ENCODE measurements at places on chromosomes 5 and 9.

GRCh38 chr9:76090909-76091308 is 200.4 kb downstream of the PCSK5 start:
- no peak for DNase-seq

GRCh38 chr5:139669662-139670368 is 21.7 kb downstream of the CXXC5 start:
- peak; percentile 66 for DNase-seq

DNA sequence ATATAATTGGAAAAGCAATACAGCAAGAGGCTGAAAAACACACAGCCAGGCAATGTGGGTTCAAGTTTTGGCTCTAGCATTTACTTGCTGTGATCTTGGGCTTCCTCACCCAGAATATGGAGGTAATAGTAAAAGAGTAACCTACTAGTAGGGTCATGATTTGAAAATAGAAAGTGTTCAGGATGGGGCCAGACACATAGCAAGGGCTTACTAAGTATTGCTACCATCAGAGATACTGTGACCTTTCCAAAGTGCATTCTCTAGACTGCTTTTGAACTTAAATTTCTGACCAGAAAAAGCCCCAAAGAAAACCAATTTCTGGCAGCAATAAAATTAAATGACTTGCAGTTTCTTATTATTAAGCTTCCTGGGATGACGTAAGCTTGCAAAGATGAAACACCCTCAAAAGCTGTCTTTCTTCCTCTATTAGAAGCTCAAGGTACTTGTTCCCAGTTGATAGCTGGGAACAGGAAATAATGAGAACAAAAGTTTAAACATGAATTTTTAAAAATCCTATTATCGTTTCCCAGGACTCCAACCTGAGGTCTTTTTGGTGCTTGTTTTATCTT is 20.3 kb downstream of the SLC45A2 start:
- no peak for DNase-seq

DNA sequence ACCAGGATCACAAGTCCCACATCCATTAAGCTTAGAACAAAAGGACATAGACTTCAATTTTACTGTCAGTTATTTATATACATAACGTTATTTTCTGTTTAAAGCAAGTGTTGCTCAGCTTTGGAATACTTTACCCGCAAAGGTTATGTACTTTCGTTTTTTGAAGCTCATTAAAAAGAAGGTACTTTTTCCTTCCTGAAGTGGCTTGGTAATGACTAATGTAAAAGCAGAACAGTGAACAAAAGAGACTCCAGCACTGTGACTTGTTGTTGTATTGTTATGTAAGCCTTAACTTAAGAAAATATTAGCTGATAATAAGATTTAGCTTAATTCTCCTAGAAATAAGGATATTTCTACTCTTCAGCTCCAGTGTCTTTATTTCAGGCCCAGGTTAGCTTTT is 97.3 kb upstream of the SLCO6A1 start:
- no peak for DNase-seq

DNA sequence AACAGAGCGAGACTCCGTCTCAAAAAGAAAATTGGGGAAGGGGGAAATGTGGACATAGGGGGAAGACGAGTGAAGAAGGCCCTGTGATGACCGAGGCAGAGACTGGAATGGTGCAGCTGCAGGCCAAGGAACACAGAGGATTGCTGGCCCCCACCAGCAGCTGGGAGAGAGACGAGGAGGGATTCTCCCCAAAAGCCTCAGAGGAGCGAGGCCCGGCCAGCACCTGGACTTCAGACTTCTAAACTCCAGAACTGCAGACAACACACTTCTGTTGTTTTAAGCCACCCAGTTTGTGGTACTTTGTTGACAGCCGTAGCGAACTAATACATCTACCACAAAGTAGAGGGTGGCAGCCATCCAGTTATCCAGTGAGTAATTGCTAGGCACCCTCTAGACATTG is 124.6 kb downstream of the ATPSCKMT start:
- DNase-seq: no peak

- no peak for DNase-seq
Observed at GRCh38 chr9:2545881-2546490, 75.6 kb upstream of the VLDLR start.
